ENCODE measurements at places on chromosomes 12 and 14.

GRCh38 chr12:12684375-12685106 lies 11.4 kb downstream of the GPR19 start:
- DNase-seq = no peak

DNA sequence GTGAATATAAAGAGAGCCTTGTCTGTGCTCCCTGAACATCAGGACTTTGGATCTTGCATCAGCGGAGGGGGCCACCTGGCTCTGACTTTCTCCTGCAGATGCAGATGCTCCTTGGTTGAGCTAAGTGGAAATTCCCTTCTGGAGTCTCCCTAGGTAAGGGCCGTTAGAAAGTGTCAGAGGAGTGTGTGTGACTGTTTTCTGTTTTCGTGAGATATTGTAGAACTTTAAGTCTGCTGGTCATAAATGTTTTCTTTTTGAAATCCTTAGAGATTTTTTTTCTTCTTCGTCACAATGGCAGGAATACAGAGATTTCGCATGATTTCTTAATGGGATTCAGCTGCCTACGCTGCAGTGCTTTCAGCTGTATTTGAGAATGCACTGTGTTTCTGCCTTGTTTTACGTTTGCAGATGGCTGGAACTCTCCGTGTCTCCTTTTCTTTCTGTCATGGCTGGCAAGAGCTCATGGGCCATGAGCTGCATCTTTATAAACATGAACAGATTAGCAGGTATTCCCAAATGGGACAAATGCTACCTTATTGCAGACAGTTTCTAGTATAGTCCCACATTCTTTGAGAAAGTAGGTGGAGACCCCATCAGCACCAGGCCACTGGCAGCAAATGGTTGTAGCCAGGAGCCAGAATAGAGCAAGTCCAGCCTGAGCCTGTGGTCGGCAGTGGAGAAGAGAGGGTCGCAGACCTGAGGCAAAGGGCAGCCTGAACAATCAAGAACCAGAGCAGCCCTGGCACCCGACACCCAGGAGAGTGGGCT lies 76.2 kb upstream of the FRMD6 start:
- no peak for DNase-seq

DNA sequence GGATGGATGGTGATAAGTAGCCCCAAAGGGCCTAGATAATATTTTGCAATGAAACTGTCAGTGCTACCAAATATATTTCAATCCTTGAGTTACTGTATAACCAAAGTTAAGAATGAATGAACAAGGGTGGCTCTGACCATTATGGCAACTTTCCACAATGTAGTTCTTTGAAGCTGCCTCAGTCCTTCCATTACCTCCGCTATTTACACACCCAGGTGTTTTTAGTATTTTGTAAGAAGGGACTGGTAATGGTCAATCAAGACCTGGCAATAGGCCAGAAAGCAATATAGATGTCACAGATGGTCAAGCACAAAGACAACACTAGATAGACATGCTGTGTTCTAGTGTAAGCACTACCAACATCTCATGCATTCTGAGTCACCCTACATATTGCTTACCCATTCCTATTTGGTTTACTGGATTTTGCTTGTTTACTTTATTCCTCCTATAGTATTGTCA lies 16.3 kb downstream of the DUSP16 start:
- DNase-seq = no peak

DNA sequence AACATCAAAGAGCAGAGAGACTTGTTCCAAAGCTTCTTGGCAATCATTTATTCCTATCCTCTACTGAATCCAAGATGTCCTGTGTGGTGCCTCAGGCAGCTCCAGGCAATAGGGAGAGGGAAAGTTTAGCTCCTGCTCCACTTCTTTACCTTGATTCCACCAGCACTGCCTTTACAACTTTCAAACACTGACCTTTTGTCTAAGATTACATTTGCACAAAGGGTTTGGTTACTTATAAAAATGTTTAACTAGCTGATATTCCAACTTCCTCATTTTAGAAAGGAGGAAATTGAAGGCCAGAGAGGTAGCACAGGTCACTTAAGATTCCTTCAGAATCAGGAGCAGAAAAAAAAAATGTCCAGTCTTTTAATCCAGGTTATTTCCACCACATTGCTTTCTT lies 192.7 kb downstream of the BTG1 start:
- no peak for DNase-seq

- DNase-seq = no peak
Measured at GRCh38 chr14:100146531-100147091, 12.8 kb downstream of the DEGS2 start.

DNA sequence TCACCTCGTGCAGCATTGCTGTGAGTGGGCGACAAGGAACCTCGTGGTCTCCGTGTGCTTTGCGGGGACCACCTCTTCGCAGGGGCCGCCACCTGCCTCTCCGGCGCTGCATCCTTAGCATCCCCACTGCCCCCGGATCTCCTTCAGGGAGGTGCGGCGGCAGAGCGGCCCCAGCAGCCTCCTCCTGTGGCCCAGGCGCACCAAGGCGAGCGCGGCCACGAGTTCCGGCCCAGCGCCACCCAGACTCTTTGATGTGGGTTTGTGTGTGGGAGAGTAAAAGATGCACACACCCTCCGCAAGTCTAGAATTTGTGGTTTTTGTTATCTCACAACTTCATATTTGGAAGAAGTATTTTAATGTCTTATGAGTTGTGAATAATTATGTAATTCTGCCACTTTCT lies 118.8 kb upstream of the DIO3 start:
- no peak for DNase-seq

- no peak for DNase-seq
Measured at GRCh38 chr12:9717070-9717925, 15.6 kb downstream of the CLECL1 start.

- no peak for DNase-seq
Measured at GRCh38 chr12:15851045-15851620, 31.1 kb upstream of the STRAP start.

- no peak for DNase-seq
Measured at GRCh38 chr12:108125073-108125472, 4.0 kb upstream of the WSCD2 start.

- no peak for DNase-seq
Measured at GRCh38 chr12:77553976-77554619, 276.6 kb upstream of the NAV3 start.

- DNase-seq = no peak
Measured at GRCh38 chr14:68404146-68404527, 388.7 kb downstream of the ZFP36L1 start.

DNA sequence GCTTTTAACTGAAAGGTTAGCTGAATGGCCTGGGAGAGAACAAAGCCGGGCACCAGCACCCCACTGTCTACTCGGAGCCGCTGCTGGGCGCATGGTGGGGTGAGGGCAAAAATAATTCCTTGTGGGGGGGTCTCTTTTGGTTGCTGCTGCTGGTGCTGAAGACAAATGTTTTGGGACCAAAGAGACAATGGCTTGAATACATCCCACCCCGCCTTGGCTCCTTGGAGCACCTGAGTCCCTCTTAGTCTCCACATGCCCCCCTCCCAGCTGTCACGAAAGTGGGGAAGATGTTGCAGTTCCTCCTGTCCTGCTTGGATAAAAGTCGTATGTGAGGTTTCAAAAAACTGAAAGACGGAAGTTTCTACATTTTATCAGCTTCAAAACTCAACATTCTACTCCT lies 85.0 kb downstream of the PIWIL1 start:
- no peak for DNase-seq

DNA sequence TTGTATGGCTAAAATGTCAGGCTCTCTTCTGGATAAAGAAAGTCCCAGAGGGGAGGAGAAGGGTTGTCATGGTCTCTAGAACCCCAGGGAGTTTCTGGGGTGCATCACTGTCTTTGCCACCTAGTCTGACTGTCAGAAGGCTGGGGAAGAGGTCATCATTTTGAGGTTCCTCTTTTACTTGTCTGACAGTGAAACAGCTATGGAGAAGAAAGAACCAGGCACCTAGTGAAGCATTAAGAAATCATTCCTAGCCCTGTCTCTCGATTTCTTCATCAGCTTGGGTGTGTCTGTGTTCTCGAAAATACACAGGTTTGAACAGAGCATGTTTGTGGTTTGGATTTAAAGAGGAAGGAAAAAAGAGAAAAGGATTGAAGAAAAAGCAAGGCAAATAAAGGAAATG lies 158.7 kb upstream of the LRIG3 start:
- no peak for DNase-seq

DNA sequence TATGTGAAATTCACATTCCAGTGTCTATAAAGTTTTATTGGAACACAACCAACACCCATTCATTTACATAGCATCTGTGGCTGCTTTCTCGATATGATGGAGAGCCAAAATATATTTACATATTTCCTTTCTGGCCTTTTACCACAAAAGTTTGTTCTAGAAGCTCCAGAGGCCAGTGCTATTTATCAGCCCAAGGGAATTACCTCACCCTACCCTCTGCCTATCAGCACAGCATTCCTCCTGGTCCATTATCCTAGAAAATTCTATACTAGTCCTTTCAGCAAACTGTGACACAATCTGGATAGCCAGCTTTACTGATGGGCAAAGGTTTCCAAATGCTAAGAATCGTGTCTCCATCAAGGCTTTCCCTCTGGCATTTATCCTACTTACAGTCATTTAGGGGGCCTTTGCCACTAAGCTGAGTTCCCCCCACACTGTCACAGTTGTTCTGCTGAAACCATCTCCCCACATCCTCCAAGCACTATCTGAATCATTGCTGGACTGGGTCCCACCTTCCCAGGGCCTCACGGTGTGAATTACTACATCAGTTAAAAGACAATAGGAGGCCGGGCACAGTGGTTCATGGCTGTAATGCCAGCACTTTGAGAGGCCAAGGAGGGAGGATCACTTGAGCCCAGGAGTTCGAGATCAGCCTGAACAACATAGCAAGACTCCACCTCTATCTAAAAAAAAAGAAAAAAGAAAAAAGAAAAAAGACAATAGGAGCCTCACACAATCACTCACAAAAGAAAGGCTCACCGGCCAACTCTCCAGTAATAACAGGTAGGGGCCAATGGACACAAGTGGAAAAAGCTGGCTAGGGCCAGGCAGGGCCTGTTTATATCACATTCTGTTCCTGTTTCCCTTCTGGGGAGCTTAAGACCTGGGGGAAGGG lies 12.1 kb downstream of the SYNE3 start:
- no peak for DNase-seq

GRCh38 chr12:64237382-64237781 lies 15.3 kb upstream of the KICS2 start:
- no peak for DNase-seq

DNA sequence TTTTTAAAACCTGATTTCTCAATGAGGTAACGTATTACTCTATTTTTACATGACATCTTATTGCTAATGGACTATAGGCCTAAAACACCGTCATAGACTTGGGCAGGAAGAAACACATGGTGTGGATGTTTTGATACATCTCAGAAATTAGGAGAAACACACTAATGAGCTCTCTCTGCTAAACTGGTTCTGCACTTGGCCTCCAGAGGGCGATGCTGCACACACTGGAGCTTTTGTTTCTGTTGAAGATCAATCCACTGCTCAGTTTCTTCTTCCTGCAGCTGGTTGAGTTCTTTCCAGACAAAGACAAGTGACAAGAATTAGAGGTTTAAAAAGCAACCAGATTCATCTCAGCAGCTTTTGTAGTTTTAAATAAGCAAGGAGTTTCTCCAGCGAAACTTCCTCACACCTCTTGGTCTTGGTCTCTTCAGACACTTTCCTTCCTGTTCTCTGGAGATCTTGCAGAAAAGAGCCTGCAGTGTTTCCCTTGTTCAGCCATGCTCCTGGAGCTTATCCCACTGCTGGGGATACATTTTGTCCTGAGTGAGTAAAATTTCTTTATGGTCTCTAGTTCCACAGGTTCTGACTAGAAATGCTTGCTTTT lies 178.5 kb upstream of the OR4E1 start:
- DNase-seq = peak; percentile 27

GRCh38 chr12:24541193-24541871 lies 407.6 kb downstream of the BCAT1 start:
- no peak for DNase-seq

GRCh38 chr14:68174446-68174845 lies 354.9 kb downstream of the RAD51B start:
- DNase-seq = no peak

DNA sequence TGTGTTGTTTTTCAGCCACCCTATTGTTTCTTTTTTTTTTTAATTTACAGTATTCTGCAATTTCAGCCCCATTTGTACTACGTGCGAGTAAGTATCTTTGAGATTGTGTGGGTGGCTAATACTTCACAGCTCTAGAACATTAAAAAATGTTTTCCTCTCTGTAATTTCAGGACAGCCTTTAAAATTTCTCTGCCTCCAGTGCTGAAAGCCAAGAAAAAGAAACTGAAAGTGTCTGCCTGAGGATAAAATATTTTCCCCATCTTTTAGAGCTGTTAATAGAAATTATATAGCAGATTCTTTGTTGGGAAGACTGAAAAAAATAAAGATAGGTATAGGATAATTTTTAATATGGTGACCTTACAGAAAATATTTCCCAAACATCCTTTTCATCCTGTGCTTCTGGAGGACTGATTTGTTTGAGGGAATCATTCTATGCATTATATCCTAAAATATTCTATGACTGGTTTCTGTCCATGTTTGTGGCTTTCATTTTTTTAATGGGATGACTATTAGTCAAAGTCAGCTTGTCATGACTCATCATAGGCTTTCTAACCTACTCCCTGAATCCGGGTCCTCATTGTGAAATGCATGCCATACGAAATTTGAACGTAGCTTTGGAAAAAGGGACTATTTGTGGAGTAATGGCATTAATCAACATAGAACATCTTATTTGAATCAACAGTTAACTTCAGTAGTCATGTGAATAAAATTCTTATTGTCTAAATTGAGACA lies 10.8 kb upstream of the TCTN2 start:
- no peak for DNase-seq

- no peak for DNase-seq
Measured at GRCh38 chr12:19432309-19433170, 6.8 kb upstream of the AEBP2 start.

DNA sequence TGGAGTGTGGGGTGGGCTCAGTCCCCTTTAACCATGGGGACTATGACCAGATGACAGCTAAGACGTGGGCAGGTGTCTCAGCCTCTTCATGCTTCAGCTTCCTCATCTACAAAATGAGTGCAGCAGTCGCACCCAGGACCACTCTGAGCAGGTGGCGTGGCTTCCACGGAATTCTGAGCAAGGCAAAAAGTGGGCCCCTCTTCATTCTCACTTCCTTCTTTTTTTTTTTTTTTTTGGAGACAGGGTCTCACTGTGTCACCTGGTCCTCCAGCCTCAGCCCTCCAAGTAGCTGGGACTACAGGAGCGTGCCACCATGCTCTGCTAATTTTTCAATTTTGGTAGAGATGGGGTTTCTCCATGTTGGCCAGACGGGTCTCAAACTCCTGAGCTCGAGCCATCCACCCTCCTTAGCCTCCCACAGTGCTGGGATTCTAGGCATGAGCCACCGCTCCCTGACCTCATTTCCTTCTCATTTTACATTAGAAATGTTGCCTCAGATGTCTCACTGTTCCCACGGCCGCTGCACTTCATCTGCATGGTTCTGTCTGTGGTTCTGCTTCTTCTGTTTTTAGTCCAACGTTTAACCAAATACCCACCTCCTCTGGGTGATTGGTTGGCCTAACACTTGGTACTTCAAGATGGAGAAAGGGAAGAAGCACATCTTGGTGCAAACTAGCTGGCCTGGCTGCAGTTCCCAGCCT lies 41.3 kb upstream of the BCL7A start:
- no peak for DNase-seq

- peak; percentile 72 for DNase-seq
Measured at GRCh38 chr14:61269321-61270083, 11.6 kb downstream of the TMEM30B start.

- DNase-seq = no peak
Measured at GRCh38 chr12:63212316-63212715, 61.3 kb upstream of the AVPR1A start.

- DNase-seq = no peak
Measured at GRCh38 chr12:67391034-67391433, 121.9 kb downstream of the CAND1 start.

- DNase-seq = peak; percentile 57
Measured at GRCh38 chr12:14185427-14186192, 179.9 kb upstream of the ATF7IP start.

- DNase-seq = no peak
Measured at GRCh38 chr12:91975891-91976290, 169.8 kb downstream of the BTG1 start.

Data from HEK293T (cell line).